ENCODE measurements at places on chromosomes 4 and X.

DNA sequence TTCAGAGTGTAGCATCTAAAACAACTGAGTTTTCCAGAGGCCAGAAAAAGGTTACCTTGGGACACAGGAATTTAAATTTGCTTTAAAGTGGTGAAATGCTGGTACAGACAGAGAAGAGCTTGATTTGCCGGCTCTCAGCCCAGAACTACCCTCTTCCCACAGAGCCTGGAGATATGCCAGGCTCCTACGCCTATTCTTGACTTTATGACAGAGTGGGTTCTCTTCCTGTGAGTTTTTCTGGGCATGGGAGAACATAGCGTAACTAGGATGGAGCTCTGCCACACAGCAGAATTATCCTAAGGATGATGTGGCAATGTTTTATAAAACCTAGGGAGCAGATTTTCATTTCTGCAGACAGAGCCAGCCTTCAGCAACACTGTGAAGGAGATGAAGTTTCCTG, 241.8 kb downstream of the GRIA3 start:
- no peak for DNase-seq

- no peak for DNase-seq
Observed at GRCh38 chr4:135098061-135098460, 896.5 kb upstream of the PABPC4L start.

GRCh38 chr4:3065551-3065950, 8.8 kb downstream of the HTT-AS start:
- no peak for DNase-seq

- DNase-seq: no peak
Observed at GRCh38 chrX:19566359-19567222, 51.3 kb upstream of the MAP3K15 start.

DNA sequence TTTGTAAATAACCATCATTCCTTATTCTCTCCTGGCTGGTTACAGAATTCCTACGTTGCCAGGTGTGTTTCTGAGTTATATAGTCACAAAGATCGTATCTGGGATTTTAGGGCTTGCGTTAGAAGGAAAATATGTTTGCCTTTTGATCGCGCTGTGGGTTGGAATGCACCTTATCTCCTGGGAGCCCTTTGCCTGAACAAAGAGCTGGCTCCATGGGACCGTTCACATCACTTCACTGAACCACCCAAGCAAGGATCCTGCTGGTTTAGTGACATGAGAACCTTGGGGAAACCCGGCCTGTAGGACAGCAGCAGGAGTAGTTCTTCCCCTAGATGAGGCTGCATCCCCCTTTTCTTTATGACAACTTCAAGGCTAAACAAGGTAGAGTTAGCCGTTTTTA, 51.6 kb downstream of the RS1 start:
- DNase-seq: no peak

DNA sequence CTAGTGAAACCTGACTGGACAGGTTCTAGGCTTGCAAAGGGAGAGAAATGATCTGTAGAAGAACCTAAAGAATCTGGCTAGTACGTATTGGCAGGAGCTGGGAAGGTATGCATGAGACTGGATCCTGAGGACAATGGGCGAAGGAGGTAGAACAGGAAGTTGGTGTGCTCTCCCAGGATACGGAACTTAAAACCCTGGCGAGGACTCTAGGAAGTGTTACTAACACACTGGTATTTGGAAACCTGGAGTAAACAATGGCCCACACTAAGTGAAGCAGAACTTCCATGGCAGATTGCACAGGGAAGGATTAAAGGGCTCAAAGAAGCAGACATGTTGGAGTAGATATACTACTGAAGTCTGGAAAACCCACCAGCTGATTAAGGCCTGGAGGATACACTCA, 9.1 kb downstream of the SYN1 start:
- no peak for DNase-seq

DNA sequence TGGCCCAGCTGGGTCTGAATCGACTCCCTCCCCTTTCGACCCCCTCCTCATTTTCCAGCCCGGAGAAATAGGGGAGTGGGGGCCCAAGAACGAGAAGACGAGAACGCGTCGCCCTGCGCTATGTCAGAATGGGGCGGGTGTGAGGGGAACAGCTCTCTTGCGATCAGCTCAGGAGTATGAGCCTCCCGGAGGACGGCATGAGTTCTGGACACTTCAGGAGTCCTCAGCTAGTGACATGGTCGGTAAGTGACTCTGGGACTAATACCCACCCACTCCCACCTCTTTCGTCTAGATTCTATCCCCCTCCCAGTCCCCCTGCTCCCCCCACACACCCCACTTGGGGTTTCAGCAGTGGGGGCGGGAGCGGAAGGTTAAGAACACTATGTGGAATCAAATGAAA, 944 bp downstream of the KLF8 start:
- DNase-seq: no peak

DNA sequence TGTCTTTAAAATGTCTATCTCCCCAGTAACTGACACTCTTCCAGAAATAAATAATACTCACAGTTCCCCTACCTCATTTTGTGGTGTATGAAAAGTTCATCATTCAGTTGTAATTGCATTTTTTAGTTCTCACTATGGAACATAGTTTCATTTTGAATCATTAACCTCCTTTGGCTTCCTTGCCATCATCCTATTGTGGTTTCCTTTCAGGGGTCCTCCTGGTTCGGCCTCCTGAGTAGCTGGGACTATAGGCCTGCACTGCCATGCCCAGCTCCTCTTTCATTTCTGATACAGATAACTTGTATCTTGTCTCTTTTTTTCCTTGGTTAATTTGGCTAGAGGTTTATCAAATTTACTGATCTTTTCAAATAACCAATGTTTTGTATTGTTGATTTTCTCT, 23.1 kb upstream of the BLTP1 start:
- DNase-seq: no peak

- no peak for DNase-seq
Observed at GRCh38 chr4:54898056-54898562, 227.3 kb downstream of the KDR start.

DNA sequence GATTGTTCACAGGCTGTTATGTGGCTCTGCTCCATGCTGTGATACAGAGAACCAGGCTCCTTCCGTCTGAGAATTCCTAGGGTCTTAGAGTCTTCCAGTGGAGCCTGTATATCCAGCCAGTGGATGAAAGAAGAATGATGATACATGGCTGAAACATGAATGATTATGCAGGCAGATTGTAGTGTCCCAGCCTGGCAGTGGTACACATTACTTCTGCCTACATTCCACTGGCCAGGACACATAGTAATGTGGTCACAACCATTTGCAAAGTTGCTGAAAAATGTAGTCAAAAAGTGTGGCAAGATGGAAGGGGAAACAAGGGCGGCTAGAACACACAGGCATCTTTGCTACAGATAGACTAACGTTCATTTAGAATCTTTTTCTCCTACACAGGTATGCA, 4.5 kb upstream of the GBA3 start:
- DNase-seq: no peak

- no peak for DNase-seq
Observed at GRCh38 chr4:182174979-182175378, 68.2 kb upstream of the TENM3 start.

DNA sequence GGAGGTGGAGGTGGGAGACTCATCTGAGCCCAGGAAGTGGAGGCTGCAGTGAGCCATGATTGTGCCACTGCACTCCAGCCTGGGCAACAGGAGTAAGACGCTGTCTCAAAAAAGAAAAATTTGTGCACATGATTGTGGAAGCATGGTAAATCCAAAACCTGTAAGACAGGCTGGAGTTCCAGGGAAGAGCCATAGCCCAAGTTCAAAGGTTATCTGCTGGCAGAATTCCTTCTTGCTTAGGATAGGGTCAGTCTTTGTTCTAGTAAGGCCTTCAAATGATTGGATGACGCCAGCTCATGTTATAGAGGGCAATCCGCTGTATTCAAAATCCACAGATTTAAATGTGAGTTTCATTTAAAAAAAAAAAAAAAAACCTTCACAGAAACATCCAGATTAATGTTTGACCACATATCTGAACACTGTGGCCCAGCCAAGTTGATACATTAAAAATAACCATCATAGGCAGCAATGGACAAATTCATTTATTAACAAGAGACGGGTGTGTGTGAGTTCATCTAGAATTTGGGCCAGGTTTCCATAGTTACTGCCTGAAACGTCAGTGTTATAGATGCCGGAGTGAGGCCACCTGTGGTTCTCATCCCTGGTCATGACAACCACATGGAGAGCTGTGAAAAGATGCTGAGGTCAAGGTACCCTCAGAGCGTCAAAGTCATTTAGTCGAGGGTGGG, 35.2 kb upstream of the SLC2A9 start:
- DNase-seq: no peak

DNA sequence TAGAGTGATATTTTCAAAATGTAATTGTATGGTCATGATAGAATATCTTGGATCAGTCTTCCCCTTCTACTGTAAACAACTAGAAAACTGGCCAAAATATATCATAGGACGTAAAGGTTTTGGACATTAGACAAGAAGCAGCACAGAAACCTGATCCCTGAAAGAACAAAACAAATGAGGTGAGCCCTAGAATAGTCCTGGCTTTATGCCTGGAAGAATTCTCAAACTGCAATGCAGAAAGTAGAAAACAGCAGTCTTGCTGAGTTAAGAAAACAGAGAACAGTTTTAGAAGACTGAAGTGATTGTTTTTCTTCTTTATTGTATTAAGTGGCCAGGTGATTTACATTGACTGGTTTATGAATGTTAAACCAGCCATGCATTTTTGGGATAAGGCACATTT, 19.5 kb downstream of the NSUN7 start:
- no peak for DNase-seq

DNA sequence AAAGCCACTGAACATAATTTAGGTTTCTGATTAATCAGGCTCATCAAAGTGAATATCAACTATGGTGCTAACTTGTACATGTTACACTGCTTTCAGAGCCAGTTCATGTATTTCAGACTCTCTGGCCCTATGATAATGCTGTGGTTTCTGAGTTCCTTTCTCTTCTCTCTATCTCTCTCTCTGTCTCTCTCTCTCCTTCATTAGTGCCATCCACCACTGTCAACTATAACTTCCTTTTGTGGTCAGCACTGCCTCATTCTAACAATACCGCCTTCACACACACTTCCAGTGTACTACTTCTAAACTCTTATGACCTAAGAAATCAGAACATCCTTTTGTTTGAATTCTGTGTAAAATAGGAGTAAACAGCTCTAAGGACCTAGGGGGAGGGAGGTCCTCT, 907.1 kb downstream of the RPA4 start:
- no peak for DNase-seq

GRCh38 chrX:38657562-38657961, 96.2 kb downstream of the TSPAN7 start:
- no peak for DNase-seq

GRCh38 chrX:108033890-108034289, 11.0 kb upstream of the VSIG1 start:
- no peak for DNase-seq

- no peak for DNase-seq
Observed at GRCh38 chr4:12978310-12978709, 505.8 kb downstream of the RAB28 start.

GRCh38 chr4:95044324-95044837, 286.6 kb downstream of the BMPR1B start:
- no peak for DNase-seq

DNA sequence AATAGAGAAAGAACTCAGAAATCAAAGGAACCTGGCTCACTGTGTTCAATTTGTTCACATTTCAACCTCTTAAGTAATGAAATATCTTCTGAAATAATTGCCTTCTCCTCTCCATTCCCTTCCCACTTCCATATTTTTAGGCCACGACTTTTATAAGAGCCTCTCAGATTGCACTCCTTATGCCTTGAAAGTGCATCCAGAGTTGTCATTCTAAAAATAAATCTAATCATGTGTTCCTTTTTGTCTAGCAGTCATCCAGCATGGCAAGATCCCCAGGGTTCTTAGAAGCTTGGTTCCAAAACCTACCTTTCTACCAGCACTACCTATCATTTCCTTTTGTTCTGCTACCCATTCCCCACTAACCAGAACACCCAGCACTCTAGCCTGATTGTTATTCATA, 42.4 kb upstream of the RPA4 start:
- DNase-seq: no peak

DNA sequence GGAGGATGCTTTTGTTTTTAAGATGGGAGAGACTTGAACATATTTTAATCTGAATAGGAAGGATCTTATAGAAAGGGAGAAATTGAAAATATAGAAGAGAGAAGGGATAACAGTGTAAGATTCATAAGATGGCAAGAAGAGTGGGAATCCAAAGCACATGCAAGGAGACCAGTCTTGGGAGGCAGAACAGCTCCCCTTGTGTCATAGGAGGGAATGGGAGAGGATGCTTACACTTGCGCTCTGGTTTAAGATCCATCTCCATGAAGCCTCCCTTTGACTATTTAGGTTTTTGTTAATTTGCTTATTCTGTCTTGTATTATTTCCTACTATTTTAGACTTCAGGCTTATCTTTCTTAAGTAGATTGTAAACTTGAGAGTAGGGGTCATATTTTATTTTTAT, 42.7 kb downstream of the KIF4A start:
- no peak for DNase-seq

DNA sequence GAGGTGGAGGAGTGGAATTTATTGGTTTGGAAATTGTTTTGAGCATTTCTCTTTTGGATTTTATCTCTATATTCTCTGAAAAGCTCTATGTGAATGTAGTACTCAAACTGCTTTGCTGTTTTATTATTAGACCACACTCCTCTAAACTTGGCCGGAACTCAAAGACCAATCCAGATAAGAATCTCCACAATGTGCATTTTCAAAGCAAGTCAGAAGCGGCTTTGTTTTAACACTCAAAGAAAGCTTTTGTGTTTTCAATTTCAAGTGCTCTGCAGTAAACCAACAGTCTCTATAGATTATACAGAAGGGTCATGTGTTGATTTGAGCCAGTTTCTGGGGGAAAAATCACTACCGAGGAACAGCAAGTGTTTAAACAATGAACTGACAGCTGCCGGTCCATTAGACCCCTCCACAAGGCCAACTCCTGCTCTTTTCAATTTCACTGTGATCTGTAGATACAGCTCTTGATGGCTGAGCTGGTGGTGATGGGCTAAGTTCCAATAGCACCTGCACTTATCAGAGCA, 79.4 kb downstream of the FTHL17 start:
- DNase-seq: no peak

DNA sequence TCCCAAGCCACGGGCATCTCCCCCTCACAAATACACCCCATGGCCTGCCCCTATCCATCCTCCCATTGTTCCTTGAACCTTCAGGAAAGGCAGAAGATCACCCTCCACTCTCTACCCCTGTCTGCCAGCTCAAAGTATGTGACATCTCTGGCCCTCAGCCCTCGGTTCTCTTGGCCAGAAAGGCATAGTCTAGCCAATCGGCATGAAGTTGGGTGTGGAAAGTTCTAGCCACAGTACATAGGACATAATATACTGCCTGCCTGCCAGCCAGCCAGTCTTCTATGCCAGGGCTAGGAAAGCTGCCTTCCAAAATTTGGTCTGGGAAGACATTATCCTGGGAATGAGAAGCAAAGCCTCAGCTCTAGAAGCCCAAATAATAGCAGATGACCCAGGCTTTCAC, 3.2 kb upstream of the PLP1 start:
- DNase-seq: no peak

DNA sequence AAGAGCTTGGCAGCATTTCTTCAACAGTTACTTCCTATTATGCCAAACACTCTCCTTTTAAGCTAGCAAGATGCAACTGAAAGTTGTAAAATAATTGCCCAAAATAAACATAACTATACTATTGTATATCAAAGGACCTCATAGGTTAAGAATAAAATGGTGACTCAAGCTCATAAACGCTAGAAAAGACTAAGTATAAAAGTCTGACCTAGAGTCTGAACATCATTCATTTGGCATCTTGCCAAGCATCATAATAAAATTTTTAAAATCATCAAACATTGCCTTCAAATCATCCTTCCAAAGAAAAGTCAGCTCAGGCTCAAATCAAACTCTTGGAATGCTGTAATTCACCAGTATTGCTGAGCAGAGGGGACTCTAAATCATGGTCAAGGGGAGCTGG, 281.2 kb downstream of the QDPR start:
- no peak for DNase-seq

- no peak for DNase-seq
Observed at GRCh38 chr4:109972786-109973528, 60.3 kb downstream of the EGF start.

Data from brain pericyte (primary cell).